NCI-H187 treated with DMSO at 0.1 percent for 48 hours (cell line): ENCODE measurements at places on chromosomes 12 and 14.

DNA sequence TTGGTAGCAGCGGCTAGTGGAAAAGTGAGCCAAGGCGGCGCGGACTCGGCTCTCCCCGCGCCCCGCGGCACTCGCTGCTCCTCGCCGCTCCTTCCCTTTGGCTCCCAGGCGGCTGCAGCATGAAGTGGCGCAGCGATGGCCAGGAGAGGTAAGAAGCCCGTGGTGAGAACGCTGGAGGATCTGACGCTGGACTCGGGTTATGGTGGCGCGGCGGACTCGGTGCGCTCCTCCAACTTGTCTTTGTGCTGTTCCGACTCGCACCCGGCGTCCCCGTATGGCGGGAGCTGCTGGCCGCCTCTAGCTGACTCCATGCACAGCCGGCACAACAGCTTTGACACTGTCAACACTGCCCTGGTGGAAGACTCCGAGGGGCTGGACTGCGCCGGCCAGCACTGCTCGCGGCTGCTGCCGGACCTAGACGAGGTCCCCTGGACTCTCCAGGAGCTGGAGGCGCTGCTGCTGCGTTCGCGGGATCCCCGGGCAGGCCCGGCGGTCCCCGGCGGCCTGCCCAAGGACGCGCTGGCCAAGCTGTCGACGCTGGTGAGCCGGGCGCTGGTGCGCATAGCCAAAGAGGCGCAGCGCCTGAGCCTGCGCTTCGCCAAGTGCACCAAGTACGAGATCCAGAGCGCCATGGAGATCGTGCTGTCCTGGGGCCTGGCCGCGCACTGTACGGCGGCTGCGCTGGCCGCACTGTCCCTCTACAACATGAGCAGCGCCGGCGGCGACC lies 225.6 kb upstream of the CRY1 start:
- DNase-seq = no peak

GRCh38 chr12:130419116-130419515 lies 81.4 kb downstream of the PIWIL1 start:
- DNase-seq = no peak

GRCh38 chr12:39887856-39888255 lies 218.0 kb downstream of the SLC2A13 start:
- no peak for DNase-seq

DNA sequence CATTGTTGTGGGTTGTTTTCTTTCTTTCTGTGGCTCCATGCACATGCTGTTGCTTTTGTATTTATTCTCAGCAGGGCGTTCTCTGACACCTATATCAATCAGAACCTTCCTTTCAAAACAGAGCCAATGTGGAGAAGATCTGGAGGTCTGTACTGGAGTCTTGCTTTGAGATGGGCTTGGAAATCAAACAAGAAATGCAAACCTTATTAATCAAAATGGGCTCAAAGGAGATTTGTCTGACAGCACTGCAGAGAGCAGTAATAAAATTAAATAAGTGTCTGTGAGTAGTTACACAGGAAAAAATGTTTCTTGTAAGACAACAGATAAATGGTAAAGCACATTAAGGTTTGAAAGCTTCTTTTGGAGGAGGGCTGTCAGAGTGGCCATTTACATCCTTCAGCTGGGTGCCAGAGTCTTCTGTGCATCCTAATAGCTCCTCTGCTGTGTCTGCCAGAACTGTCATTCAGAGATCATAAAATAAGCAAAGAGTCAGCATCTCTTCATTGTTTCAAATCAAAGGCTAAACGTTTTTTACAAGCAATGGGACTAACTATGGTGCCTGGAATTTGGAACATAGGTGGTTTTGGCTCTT lies 414.3 kb downstream of the NAV3 start:
- no peak for DNase-seq

DNA sequence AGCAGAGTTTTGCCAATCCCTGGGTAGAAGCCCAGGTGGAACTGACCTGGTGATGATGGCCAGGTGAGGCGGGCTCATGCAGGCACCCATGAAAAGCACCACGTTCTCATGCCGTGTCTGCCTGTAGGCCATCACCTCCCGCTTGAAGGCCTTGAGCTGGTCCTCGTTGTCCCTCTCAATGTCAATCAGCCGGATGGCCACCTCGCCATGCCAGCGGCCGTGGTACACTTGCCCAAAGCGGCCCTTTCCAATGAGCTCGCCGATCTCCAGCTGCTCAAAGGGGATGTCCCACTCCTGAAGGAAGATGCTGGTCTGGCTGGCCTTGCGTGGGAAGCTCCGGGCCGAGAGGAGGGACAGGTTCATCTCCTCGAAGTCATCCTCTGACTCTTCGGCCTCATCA lies 163.4 kb upstream of the NOS1 start:
- no peak for DNase-seq

- DNase-seq = no peak
These were observed 229.6 kb downstream of the BCAT1 start for GRCh38 chr12:24719293-24719721.

GRCh38 chr14:105850853-105851581 lies 324.6 kb downstream of the TMEM121 start:
- no peak for DNase-seq

GRCh38 chr14:80955416-80955941 lies at the start of gene TSHR:
TSHR (plus strand) TSS chr14:80955621; CDS start chr14:80955681, 60 bp downstream.
- no peak for DNase-seq
